ENCODE measurements at places on chromosomes 4 and X.

DNA sequence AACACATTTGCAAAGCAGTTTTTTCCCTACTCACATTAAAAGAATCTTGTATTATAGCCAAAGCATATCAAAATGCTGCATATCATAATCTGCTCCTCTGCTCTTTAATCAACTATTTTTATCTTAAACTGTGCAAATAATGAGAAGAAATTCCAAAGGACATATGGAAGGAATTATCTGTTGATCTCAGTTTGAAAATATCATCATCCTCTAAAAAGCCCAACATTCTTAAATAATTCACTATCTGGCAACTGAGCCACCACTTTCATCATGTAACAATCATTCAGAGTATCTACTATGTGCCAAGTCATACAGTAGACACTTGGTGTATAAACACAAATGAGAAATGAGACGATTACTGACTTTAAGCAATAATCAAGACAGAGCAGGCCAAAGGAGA lies 63.0 kb downstream of the PRSS12 start:
- no peak for DNase-seq

- no peak for DNase-seq
Measured at GRCh38 chr4:120034913-120035312, 31.7 kb downstream of the MAD2L1 start.

GRCh38 chr4:74121643-74122579 lies 22.9 kb upstream of the CXCL2 start:
- DNase-seq: no peak

- no peak for DNase-seq
Measured at GRCh38 chrX:47179221-47179927, 14.3 kb upstream of the UBA1 start.

DNA sequence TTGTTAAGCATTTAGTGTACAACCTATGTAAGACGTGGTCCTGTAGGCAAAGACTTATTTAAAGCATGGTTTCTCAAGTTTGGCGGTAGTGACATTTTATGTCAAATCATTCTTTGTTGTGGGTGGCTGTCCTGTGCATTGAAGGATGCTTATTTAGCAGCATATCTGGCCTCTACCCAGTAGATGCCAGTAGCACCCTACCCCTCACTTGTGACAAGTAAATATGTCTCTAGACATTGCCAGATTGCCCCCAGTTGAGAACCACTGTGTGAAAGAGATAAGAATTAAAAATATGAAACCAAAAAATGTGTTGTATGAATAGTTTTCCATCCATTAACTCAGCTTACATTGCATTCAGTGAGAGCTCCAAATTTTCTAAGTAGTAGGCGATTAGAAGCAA lies 25.5 kb downstream of the MMAA start:
- no peak for DNase-seq

DNA sequence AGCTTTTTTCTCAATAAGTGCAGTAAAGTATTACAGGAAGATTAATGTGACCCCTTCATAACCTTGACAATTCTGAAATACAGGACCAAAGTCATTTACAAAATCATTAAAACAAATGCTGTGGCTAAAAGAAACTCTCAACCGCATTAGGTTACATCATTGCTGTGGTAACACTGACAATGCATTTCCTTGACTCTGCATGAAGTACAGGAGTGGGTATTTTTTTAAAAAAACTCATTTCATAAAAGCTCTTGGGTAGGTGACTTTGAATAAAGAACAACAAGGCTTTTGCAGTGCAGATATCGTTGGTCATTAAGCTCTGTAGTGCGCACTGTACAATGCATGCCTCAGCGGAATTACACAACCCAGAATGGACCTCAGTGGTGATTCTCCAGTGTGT lies 23.4 kb upstream of the XK start:
- DNase-seq: no peak

GRCh38 chrX:128975745-128976144 lies 547.5 kb downstream of the SMARCA1 start:
- no peak for DNase-seq

DNA sequence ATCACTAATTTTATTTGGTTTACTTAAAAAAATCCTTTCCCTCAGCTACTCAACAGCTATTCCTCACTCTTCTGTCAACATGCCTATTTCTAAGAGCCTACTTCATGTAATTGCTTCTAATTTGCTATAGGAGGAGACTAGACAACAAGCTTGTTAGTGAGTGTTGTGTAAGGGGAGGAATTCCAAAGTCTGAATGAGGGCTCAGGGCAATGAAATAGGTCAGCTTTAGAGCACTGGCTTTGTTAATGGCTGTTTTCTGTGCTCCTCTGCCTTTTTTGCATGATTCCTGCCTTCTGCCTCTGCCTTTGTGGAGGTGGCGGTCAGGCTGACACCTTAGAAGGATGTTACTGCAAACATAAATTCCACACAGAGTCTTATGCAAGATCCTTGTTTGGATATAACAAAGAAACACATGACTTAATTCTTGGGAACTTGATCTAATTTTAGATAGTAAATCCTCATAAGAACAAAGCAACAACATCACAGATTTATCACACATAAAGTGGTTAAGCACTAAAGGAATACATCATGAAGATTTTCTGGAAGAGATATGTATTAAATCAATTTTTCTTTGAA lies 15.0 kb upstream of the PAGE1 start:
- no peak for DNase-seq

- DNase-seq: no peak
Measured at GRCh38 chrX:103793545-103793940, 16.9 kb downstream of the PLP1 start.

DNA sequence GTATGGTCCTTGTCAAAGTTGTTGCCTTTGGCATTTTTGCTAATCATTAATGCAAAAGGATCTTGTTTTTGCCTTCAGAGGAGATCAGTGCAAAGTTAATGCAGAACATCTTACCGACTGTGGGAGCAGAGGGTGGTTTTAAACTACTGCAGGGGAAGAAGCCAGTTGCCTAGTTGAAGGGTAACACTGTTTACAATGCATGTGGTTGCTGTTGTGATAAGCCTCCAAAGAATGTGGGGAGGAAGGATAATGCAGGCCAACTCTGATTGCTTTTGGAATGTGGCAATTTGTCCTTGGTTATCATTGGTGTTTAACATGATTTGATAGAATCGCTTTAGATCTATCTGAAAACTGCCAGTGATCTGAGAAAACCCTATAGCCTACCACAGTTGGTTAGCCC lies 204.3 kb upstream of the TLL1 start:
- no peak for DNase-seq

DNA sequence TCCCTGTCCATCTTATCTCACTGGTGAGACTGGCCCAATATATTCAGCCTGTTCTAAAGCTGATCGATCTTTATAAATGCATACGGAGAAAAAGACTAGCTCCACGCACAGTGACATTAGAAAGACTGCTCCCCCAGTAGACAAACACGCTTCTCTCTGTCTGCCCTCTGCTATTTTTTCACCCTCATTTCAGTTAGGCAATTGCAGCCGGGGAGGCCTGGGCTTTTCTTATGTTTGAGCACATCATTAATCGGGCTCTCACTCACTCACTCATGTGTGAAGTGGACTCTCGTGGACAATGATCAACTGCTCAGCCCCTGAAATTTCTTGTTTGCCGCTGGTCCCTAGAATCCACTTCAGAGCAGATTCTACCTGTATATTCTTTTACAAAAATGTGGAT lies 824.7 kb upstream of the TENM3 start:
- DNase-seq: no peak

- no peak for DNase-seq
Measured at GRCh38 chrX:39157006-39157405, 355.7 kb downstream of the MID1IP1 start.

DNA sequence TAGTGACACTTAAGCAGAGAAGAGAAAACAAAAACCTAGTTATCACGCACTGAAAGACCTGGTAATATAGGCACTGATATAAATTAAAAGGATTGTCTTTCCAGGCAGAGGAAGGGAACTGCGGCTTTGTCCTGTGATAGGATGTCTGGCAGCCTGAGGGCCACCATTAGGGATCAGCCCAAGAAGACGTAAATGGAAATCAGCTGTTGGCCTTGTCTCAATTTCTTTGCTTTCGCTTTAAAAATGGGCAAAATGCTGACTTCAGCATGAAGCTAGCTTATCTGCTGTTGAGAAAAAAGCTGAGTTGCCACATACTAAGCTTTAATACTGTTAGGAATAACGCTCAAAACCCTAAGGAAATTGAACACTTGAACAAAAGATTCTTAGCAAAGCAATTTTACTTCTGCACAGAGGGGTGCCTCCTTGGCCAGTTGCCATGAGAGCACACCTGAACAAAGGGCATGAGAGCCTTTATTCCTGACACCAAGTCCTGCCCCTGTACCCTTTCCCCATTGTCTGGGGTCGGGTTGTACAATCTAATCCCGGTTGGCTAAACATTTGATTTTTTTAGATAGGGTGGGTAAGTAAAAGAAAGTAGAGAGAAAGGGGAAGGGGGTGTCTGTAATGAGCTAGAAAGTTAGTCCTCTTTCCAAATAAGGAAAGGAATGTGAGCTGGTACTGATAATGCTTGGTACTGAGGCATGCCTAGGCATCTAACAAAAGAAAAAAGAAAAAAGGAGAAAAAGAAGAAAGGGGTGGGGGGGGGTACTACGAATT lies 85.1 kb upstream of the UCP1 start:
- DNase-seq: no peak

DNA sequence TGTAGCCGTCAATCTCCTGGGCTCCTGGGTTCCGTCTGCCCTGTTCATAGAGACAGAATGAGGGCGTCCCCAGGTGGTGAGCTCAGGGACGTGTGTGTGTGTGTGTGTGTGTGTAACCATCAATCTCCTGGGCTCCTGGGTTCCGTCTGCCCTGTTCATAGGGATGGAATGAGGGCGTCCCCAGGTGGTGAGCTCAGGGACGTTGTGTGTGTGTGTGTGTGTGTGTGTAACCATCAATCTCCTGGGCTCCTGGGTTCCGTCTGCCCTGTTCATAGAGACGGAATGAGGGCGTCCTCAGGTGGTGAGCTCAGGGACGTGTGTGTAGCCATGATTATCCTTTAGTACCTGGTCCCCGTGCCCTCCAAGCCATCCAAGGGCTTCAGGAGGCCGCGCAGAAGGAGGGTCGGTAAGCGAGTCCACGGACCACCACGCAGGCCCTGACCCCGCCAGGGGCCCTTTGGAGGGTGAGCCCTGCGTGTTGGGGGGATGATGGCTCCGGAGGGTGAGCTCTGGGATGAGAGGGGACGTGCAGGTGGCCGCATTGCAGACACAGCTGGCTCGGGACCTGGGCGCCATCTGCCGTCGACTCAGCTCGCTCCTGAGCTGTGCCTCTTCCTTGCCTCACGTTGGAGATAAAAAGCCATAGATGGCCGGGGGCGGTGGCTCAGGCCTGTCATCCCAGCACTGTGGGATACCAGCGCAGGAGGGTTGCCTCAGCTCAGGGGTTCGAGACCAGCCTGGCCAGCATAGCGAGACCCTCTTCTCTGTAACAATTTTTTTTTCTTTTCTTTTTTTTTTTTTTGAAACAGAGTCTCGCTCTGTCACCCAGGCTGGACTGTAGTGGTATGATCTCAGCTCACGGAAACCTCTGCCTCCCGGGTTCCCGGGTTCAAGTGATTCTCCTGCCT lies 5.4 kb upstream of the GTPBP6 start:
- DNase-seq: no peak

DNA sequence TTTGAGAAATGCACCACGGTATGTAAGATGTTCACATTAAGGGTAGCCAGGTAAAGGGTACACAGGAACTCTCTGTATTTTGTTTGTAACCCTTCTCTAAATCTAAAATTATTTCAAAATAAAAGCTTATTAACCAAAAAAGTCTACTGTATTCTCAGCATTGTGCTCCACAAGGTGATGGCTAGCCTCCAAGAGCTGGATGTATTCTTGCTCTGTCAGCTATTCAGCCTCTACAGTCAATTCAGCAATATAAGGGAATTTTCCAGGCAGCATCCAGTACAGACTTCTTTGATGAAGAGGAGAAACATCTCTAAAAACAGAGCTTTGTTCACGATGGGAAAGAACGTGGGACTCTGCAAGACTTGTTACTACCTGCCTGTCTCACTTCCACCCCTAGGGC lies 63.5 kb upstream of the MAOA start:
- no peak for DNase-seq

GRCh38 chr4:160213366-160213765 lies 1110.5 kb downstream of the RAPGEF2 start:
- no peak for DNase-seq

DNA sequence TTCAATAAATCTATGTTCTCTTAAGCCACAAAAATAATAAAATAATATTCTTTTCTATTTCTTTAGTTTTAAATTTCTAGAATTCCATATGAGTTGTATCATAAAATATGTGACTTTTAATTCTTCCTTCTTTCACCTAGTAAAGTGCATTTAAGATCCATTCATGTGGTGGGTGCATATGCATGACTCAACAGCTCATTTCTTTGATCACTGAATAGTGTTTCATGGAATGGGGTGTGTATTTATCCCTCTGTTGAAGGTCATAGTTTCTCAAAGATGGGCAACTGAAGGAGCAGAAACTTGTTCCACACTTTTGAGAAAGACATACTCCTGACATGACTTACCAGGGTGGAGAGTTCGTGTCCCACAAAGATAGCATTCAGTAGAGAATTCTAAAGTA lies 1230.3 kb upstream of the AGA start:
- DNase-seq: no peak

DNA sequence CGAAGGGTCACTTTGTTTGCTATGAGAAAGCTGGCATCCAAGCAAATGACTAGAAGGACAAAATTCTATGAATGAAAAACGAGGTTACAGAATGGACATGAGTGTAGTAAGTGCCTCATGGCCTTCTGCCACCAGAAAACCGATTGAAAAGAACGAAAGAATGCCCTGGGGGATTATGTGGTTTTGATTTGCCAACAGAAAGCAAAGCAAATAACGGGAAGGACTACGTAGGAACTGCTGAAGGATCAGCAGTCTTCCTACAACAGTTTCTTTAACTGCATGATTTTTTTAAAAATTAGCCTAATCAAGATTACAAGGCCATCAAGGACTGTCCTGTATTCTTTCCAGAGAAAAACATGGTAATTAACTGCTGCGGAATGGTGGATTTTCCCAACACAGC lies 50.6 kb downstream of the NRK start:
- DNase-seq: no peak

DNA sequence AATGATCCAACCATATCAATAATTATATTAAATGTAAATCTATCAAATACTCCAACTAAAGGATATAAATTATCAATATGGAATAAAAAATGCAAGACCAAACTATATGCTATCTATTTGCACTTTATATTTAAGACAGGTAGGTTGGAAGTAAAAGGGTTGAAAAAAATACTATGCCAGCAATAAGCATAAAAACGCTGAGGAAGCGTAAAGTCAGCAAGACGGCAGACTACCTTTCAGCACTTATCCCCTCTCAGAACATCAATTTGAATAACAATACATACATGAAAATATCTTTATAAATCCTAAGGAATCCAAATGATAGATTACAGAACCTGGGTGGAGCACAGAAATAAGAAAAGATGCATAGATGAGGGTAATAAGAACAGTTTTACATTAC lies 14.0 kb upstream of the GABRA3 start:
- DNase-seq: no peak

- DNase-seq: no peak
Measured at GRCh38 chrX:56232221-56233082, at the start of gene KLF8. Gene KLF8, plus strand, starts transcription at chrX:56232356. Its CDS starts 979 bp downstream, at chrX:56233335.

Data from SW 1271 (cell line).